Activated T-helper 1 cell treated with anti-CD3 and anti-CD28 coated beads, Interleukin-12 subunit alpha, Interleukin-12 subunit beta, Interleukin-2, Interleukin-4 antibody, amounts not matched to agents 30 ng/mL and 10 ng/mL and 1 ng/mL, durations not matched to agents 14 hours and 24 hours and 36 hours (primary cell): ENCODE measurements at places on chromosomes 5 and 9.

DNA sequence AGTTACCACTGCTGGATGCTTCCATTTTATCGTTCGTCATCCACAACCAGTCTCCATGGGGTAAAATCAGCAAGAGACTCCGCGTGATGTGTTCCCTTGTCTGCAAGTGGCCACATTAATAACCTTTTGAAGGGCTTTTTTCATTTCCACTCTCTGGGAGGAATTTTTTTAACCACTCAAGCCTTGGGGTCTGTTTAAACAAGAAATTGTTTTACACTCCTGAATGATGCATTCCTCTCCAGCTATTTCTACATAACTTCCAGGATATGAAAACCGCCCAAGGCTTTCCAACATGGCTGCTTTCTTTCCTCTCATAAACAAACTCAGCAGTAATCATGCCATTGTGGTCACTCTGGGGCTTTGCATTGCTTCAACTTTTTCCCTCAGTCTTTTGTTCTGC is 217.2 kb upstream of the DAPK1 start:
- DNase-seq, result no peak

DNA sequence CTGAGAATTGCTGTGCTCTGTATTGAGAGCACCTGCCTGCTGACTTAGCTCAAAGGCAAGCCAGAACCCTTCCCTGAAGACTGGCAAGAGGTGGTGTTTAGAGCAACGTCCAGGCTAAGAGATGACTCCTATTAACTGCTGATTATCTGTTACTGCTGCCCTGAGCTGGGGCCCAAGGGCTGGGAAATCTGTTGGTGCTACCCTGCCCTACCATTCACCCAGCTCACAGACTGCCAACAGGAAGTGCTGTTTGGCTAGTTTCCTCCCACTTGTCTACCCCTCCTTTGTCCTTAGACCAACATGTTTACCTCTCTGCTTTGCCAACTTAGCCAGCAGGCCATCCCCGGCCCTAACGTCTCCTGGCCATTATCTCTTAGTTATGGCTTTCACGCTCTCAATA is 6.9 kb downstream of the RAB24 start:
- no peak for DNase-seq

GRCh38 chr9:123864251-123864650 is 65.7 kb downstream of the DENND1A start:
- no peak for DNase-seq

DNA sequence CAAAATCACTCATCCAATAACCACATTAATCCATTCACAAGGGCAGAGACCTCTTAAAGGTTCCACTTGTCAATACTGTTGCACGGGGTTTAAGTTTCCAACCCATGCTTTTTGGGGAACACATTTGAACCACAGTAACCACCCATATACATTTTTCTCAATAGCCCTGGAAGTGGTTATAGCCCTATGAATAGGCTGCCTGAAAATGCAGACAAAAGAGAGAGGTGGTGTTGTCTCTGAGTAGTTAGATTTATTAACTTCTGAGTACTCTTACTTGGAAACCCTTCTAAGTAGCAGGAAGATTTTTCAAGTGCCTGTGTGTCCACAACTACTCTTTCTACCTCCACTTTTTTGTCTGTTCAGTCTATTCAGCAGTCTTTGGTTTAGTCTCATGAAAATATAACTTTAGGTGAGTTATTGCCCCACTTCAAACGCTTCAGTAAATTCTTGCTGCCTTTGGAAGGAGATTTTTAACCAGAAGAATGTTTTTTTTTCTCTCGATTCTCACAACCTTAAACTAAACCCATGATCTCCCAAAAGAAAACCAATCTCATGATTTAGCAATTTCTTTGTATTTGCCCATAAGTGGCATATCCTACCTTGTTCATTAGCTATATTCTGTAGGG is 42.6 kb downstream of the ARHGEF28 start:
- no peak for DNase-seq

GRCh38 chr9:31774571-31774970 is 609.9 kb upstream of the ACO1 start:
- DNase-seq, result no peak
